ENCODE measurements at places on chromosomes 3 and 15.

GRCh38 chr15:39488516-39488915 is 92.4 kb upstream of the THBS1 start:
- no peak for DNase-seq

GRCh38 chr3:43043071-43043766 is 62.7 kb downstream of the POMGNT2 start:
- no peak for DNase-seq

- DNase-seq: no peak
Measured at GRCh38 chr15:77967798-77968197, 109.7 kb downstream of the TBC1D2B start.

GRCh38 chr3:97827741-97828471 is 6.1 kb downstream of the CRYBG3 start:
- no peak for DNase-seq

DNA sequence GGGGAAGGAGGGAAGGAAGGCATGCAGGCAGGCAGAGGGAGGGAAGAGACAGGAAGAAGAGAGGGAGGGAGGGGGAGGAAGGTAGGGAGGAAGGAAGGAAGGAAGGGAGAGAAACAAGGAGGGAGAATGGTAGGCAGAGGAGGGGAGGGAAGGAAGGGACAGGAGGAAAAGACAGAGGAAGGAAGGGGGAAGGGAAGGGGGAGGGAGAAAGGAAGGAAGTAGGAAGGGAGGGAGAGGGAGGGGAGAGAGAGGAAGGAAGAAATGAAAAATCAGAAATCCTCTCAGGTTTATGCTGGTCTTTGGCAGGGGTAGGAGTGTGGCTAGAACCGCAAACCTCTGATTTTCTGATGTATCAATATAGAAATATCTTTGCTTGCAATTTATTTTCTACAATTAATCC is 4.2 kb downstream of the PRTG start:
- DNase-seq: no peak

- DNase-seq: no peak
Measured at GRCh38 chr3:129723558-129724324, 117.3 kb upstream of the PLXND1 start.

- no peak for DNase-seq
Measured at GRCh38 chr3:83928391-83928790, 1030.4 kb upstream of the CADM2 start.

GRCh38 chr3:189771842-189772450 is 140.8 kb downstream of the TP63 start:
- no peak for DNase-seq

GRCh38 chr3:72862314-72863090 is 14.3 kb upstream of the SHQ1 start:
- DNase-seq: no peak

- no peak for DNase-seq
Measured at GRCh38 chr3:72748659-72749058, 99.6 kb downstream of the SHQ1 start.

GRCh38 chr3:16305111-16305541 is 40.1 kb downstream of the OXNAD1 start:
- DNase-seq: no peak

GRCh38 chr3:54841471-54841870 is 86.4 kb downstream of the LRTM1 start:
- DNase-seq: no peak

Data from stimulated activated CD4-positive, alpha-beta T cell treated with anti-CD3 and anti-CD28 coated beads, Interleukin-12 subunit alpha, Interleukin-12 subunit beta, amount 100 ng/mL, for 24 hours (primary cell).